Activated naive CD8-positive, alpha-beta T cell treated with anti-CD3 and anti-CD28 coated beads, Interleukin-2, amount 50 U/mL, for 16 hours (primary cell): ENCODE measurements at places on chromosomes 2 and 18.

DNA sequence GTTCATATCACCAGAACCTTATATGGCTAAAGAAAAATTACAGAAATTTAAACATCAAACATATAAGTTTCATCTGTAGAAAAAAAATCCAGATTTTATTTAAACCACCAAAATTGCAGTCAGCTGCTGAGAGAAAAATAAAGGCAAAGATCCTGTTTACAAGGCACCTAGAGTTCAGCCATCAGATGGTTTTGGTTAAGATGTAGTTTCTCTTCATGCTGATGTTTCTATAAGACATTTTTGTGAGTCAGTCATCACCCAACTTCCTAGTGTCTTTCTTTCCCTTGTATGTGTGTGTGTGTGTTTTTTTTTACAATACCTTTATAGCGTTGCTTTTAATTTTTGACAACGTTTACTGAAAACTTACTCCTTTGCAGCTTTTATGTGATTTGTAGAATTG, 26.1 kb upstream of the MMADHC start:
- DNase-seq = no peak

DNA sequence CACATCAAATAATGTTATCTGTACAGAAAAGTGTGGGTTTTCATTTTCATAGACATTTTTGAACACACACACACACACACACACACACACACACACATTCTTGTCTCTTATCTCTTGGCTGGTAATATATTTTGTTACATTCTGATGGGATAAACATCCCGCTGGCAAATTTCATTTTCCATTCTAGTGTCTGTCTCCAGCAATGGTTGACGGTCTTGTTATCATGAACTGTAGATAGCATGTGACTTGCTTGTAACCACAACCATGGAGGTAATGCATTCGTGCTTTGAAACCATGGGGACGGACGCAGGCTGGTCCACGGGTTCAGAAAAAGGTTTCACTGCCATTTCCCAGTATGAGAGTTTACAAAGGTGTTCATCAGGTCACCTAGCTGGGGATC, 156.4 kb downstream of the PPP1R1C start:
- no peak for DNase-seq

DNA sequence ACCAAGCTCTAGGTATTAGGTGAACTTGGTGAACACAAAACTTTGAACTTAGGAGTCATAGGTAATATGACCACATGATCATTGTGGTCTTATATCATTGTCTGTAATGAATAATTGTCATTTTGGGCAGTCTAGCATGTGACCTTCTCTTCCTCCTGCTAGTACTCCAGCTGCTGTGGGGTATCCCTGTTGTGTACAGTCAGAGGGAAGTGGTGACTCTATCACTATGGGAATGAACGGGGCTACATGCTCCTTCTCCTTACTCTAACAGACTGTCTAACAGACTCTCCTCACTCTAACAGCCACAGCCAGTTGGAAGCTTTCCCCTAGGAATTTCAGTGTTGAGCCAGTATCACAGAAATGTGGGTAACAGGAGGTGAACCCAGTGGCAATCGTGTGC, 68.2 kb upstream of the NEDD4L start:
- DNase-seq = no peak

DNA sequence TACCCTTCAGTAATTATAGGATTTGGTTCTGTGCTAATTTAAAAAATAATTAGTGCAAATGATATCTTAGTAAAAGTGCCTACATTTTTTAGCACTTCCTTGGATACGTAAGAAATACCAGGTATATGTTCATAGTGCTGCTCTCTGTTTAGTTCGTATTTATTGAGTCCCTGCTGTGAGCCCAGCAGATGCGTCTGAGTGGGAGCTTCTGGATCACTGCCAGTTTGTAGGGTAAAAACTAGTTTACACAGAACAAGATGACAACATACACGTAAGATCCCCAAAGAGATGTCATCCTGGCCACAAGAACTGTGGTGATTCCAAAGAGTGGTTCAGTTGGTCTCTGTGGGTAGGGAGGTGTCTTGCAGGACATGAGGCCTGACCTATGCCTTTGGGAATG, 103.2 kb downstream of the CTIF start:
- DNase-seq = no peak

DNA sequence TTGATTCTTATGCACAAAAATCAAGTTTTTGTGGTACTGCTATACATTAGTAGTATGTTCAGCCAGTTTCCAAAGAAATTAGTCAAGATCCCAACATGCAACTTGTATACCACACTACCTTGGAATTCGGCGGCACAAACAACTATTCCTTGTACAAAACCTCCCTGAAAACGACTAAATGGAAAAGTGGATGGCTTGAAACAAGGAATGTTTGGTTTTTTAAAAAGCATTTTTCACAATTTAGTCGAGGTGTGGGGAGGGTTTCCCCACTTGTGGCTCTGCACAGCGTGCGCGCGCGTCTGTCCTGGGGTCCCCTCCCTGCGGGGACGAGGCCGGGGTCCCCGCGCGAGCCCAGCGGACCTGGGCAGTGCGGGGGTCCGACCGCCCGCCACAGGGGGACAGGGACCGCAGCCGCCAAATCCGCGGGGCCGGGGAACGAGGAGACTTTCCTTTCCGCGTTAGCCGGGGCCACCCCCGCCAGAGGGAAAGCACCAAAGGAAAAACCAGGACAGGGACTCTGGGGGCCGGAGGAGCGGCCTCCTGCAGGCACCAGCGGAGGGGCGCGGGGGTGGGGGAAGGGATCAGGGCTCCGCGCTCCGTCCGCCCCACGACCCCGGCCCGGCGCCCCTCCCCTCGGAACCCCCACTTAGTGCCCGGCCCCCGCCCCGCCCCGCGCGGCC, 534 bp upstream of the SOCS6 start:
- no peak for DNase-seq

DNA sequence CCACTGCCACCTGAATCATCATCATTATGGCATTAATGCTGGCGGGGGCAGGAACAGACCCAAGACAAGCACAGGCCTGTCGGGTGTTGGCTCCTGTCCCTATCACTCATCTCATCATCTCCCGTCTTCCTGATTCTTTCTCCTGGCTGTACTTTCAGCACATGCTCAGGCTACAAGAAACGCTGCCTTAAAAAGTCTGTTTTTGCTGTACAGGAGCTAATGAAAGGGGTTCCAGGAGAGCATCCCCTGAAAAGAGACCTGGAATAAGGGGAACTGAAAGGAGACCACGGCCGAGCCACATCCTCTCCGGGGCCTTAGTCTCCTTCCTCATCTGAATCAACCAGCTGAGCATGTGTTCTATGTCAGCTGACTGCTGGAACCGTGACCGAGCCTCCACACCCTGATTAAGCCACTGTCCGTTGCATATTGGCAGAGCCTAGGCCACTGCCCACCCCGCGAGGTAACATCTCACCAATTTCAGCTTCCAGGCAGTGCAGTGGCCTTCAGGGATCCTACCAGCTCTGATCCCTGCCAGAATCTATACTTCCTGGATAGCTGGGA, 62.6 kb downstream of the DNMT3A start:
- no peak for DNase-seq

DNA sequence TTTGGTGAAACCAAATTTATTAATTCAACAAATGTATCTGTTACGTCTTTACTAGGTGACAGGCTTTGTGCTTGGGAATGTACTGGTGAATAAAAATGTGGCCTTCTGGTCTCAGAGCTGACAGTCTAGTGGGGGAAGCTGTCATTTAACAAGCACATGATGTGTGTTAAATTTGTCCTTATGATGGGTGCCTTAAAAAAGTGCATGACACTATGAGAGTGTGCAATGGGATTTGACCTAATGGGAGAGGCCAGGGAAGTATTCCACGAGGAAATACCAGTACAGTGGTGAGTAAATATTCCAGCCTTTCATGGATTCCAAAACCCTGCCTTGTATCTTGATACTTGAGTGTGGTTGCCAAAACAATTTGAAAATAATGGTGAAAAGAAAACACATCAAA, 308.9 kb downstream of the PLCL1 start:
- no peak for DNase-seq

GRCh38 chr2:231709981-231710798, 1.9 kb downstream of the PTMA start:
- peak; percentile 61 for DNase-seq

- no peak for DNase-seq
Measured at GRCh38 chr2:135839713-135840112, 2.7 kb upstream of the LCT start.

DNA sequence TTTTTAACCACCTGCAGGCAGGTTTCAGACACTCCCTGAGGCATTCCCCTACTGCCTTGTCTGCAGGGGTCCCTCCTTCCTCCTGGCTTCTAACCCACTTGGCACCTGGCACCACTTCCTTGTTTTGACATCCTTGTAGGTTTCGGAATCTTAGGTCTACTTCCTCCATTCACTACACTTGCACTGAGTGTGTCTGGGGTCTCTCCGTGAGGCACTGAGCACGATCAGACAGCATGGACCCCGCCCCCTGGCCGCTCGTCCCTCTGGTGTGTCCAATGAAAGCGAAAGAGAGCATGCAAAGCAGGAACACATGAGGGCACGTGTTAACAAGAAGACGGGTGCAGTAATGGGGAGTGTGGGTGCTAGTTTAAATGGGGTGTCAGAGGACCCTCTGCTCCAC, 63.8 kb downstream of the HAUS1 start:
- DNase-seq = no peak

GRCh38 chr2:196365923-196366322, 194.5 kb upstream of the STK17B start:
- no peak for DNase-seq

- no peak for DNase-seq
Measured at GRCh38 chr2:224187220-224187619, 148.1 kb upstream of the SERPINE2 start.

GRCh38 chr18:13606604-13607254, 119.6 kb downstream of the FAM210A start:
- DNase-seq = no peak

- DNase-seq = peak; percentile 72
Measured at GRCh38 chr2:216034065-216034464, 20.7 kb upstream of the MREG start.

GRCh38 chr18:36821681-36822080, 7.1 kb downstream of the TPGS2 start:
- no peak for DNase-seq

DNA sequence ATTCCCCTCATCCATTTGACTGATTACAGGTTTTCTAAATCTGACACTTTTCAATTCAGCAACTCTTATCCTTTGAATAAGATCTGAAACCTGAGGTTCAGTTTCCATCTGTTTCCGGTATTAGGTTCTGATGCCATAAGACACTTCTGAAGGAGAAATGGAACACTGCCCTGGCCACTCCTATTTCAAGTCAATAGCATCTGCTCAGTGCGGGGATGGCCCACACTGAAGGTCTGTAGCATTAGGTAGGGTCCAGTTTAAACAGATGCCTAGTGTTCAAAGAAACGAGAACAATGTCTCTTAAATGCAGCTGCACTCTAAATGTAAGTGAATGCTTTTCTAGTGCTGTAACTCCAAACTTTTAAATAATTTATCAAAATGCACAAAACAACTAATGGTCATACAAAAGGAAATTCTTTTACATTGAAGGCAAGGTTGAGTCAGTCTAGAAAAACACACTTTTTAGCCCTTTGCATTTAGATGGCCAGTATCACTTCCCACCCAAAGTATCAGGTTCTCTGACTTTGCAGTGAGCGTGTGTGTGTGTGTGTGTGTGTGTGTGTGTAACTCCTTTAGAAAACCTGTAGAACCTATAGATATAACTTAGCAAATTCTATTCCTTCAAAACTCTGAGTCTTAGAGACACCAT, 78.2 kb downstream of the STK39 start:
- DNase-seq = no peak

GRCh38 chr2:216950547-216950946, 90.7 kb upstream of the TNP1 start:
- DNase-seq = no peak

DNA sequence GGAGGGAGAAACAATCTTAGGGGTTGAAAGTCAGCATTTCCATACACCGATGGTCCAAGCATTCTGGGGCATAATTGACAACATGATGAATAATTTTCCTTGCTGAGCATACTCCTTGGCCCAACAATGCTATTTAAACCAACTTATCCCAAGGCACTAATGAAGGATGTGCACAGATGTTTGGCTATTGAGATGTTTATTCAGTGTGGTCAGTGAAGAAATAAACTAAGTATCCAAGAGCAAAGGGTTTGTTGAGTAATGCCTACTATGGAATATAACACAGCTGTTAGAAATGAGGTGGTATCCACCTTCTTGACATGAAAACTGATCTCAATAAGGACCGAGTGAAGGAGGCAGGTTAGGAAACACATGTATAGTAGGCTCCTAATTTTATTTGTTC, 53.9 kb upstream of the RAB6D start:
- no peak for DNase-seq
